ENCODE measurements at places on chromosomes 16 and 17.
A peak's percentile ranks its signal among the peaks of the same experiment; 100 is the strongest.

DNA sequence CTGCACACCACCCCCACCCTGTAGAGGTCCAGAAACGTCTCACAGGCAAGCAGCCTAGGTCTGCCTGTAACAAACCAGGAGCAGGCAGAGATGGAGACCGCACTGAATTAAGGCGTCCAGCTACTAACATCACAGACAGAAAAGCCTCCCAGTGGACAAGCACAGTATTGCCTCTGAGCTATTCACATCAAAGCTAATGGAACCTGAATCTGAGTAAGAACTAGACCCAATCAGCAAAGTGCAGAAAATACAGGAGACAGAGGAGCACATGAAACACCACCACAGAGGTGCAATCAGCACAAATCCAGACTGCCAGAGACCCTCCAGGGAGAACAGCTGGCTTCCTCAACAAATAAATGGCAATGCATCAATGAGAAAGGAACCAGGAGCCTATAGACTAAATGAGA, 22.2 kb upstream of the PEMT start:
- DNase-seq: peak; percentile 36

- no peak for DNase-seq
Observed at GRCh38 chr17:40961591-40961990, 5.2 kb downstream of the KRT39 start.

DNA sequence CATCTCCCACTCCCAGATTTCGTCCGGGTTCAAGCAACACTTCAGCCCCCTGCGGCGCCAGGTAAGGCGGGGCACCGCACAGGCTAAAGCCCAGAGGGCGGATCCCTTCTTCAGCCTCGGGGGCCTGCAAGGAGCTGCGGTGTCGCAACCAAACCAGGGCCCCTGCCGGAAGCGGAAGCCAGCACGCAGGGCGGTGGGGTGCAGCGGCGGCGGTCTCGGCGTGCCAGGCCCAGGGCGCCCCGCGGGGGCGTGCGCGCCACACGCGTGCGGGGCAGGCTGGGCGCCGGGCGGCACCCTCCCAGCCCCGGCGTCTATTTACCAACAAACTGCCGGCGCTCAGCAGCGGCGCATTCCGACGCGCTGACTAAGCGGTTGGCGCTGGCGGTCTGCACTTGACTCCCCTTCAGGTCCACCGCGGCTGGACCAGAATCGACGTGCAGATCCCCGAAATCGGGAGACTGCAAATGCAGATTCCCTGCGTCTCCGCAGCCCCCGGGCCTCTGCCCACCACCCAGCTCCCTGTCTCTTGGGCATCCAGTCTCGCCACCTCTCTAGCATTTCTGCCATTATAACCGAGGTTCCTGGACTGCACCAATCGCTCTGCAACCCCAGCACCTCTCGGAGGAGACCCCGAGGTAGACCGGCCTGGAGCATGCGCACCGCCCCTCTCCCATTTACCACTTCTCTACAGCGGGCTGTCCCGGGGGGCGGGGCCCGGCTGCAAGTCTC, 421 bp upstream of the DLX4 start:
- peak; percentile 38 for DNase-seq

DNA sequence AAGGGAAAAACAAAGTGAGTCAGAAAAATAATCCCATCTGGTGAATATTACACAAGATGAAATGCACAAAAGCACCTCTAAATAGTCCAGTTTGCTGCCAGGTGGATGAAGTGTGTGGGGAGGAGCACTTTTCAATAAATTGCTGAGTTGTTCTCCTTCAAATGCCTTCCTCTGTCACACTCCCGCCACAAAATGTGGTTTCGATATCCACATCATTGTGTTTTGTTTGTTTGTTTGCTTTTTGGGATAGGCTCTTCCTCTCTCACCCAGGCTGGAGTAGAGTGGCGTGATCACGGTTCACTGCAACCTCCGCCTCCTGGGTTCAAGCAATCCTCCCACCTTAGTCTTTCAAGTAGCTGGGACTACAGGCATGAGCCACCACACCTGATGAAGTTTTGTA, 24.6 kb upstream of the SHISA9 start:
- DNase-seq: no peak

- DNase-seq: no peak
Observed at GRCh38 chr17:4530799-4531730, 24.1 kb downstream of the MYBBP1A start.

GRCh38 chr17:29407856-29408255, 17.7 kb downstream of the TAOK1 start:
- no peak for DNase-seq

GRCh38 chr17:61314368-61315078, 85.1 kb upstream of the TBX2 start:
- no peak for DNase-seq

DNA sequence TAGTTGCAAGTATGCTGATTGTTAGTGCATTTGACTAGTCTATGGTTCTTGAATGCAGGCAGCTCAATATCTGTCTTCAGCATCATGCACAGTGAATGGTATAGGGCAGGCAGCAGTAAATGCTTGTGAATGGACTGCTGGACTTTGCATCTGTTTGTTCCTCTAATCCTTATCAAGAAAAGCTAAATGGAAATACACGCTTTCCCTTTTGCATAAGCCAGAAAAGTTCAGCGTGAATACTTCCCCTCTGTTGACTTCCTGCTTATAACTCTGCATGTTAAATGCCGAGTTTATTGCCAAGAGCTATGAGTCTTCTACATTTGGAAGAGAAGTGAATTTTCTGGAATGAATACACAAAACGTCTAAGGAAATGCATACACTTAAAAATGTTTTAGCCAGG, 127.9 kb upstream of the CPHXL start:
- no peak for DNase-seq

DNA sequence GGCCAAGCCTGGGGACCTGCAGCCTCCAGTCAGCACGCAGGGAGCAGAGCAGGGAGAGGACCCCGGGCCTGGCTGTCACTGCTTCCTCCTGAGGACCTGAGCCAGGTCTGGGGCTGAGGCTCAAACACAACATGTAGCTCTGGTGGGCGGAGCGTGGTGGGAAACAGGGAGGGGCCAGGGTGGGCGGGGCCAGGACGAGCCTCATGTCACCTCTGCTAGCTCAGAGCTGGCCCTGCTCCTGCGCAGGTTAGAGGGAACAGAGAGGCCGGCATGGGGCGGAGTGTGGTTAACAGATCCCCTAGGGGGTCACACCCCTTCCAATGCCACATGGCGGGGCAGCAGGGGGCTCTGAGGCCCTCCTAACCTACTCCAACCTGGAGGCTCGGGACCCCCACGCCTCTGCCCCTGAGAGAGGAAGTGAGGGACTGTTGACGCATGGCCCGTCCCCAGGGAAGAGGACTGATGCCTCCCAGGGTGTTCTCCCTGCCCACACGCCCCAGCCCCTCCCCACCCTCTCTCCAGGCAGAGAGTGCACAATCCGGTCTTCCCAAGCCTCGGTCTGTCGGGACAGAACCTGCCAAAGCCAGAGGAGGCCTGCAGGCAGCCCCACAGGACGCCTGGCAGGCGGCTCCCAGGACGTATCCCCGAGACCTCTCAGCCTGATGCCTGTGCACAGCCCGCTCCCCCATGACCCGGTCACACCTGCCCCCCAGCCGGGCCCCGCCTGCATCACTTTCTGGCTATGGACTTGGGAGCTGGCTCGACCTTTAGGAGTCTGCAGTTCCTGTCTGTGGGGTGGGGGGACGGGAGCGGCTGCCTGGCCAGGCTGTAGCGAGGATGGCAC, 15.2 kb downstream of the PIEZO1 start:
- DNase-seq: no peak

DNA sequence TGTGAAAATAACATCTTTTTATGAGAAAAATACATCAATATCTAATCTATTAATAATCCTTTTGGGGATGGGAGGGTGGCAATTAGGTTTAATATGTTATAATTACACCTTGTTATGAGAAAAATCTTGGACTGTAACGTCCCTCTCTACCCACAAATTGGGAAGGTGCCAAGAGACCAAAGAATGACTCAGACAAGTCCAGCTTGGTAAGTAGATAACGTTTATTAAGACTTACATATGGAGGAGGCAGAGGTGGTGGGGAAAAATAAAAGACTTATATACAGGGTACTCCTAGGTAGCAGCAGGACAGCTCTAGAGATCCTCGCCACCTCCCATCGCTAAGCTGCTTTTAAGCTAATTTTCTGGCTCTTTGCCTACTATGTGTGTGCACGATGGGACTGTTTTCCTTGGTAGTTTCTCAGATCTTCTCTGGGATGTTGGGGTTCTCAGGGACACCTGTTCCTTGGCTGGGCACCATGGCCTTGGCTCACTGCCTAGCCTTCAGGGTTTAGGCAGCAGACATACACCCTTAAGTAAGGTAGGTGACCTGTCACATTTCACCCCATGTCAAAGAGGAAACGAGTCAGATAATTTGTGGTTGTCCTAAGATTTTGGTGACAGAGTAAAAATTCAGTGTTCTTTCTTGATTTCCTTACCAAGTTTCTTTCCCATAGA, 31.5 kb downstream of the RBL2 start:
- DNase-seq: no peak

GRCh38 chr17:77189148-77189547, 48.4 kb downstream of the SEC14L1 start:
- no peak for DNase-seq

DNA sequence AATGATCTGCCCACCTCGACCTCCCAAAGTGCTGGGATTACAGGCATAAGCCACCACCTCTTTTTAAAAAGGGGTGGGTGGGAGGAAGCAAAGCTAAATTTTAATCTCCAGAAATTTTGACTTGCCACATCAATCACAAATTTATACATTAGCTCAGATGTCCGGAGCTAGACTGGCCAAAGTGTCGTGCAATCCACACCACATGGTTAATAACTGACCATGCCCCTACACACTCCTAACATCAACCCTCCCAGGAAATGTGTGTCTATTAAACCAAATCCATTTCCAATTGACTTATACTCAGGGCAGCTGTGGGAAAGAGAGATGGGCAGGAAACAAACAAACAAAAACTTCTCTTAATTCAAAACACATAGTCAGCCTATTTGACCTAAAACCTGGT, 29.9 kb downstream of the SMURF2 start:
- no peak for DNase-seq

DNA sequence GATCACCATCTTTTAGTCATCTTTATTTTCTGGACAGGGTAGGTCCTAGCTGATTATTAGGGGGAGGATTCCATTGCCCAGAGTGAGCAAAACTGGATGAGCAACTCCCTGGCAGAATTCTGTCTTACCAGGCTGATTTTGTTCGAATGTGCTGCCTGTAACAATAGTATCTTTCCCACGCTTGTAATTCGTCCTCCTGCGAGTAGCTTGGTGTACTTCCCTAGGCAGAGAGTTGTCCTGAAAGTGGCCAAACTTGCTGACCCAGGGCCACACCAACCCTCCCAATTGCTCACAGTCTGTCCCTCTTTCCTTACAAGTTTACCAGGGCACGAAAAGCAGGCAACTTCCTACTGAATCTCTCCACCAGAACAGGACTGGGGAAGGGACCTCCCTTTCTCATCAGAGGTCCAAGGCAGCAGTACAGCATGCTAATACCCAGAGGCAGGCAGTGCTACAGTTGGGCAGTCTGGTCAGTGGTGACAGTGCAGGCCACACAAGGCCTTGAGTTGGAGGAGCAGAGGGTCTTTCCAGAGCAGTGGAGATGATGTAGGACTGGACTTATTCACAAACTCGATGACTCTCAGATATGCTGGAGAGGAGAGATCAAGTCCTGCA, 67.8 kb upstream of the NLK start:
- no peak for DNase-seq

- DNase-seq: no peak
Observed at GRCh38 chr16:78184238-78185183, 85.1 kb downstream of the WWOX start.

DNA sequence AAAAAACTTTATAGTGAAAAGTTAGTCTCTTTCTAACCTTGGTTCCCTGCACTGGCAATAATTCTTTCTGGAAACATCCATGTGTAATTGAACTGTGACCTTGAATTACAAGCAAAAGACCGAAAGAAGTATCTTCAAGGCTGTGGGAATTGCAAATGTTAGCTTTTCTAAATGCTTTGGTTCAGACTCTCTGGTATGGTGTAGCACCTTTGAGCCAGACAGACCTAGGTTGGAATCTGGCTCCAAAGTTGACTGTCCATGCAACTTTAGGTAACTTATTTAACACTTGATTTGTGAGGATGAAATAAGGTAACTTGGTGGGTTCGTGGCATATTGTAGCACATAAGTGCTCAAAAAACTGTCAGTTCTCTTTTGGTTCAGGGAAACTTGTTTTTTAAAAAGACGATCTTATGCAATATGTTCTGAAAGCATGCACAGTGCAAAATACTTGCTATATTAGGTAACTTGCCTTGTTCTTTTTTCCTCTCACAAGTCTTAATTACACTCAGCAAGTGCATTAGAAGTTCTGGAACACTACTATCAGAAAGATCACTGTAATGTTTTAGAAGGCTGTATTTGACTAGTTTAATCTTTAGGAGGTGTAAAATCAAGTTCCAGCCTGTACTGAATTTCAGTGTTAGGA, 46.3 kb downstream of the TANGO6 start:
- DNase-seq: no peak

DNA sequence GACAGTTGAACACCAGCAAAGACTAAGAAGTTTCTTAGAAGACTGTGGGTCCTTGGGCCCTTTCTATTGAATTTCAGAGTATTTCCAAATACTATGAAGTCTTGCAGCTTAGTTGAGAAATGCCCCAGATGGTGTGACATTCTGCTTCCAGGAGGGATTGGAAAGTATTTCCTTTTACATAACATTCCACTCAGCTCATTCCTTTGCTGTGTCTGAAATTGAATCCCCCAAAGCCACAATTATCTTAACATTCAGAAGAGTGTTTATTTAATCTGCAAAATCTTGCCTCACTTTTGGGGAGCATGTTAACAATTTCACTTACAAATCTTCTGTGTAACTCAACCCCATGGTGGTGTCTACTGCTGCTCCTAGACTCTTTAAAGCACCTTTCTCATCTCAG, 307.7 kb downstream of the WWOX start:
- DNase-seq: no peak

DNA sequence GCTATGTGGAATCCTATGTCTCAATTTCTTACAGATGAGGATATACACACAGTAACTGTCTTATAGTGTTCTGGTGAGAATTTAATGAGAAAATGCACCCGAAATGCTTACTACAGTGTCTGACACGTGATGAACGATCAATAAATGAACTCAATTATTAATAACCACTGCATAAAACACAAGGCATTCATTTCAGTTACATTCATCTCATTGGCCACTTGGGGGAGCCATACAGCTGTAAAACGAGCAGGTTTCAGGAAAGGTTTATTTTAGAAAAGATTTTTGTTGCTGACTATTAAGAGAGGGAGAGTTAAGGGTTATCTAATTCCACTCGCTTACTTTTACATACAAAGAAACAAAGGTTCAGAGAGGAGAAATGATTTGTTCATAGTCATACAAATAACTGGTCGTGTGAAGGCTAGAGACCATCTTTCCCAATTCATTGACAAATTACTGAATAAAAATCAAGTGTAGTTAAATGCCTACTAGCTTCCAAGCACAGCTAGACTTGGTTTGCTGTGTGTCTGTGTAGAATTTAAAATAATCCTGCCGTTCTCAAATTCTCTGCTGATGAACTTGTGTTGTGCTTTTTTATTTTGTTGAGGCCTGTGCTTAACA, 160.1 kb downstream of the MAP2K4 start:
- DNase-seq: no peak

- no peak for DNase-seq
Observed at GRCh38 chr17:29107933-29108822, 65.2 kb downstream of the PIPOX start.

GRCh38 chr17:78645421-78646295, 68.5 kb upstream of the DNAH17 start:
- peak; percentile 31 for DNase-seq

- no peak for DNase-seq
Observed at GRCh38 chr16:2371421-2371820, 30.9 kb upstream of the ABCA3 start.
